ENCODE measurements at places on chromosomes 4 and X.

GRCh38 chr4:87521757-87522374, 7.3 kb downstream of the SPARCL1 start:
- DNase-seq, result no peak

DNA sequence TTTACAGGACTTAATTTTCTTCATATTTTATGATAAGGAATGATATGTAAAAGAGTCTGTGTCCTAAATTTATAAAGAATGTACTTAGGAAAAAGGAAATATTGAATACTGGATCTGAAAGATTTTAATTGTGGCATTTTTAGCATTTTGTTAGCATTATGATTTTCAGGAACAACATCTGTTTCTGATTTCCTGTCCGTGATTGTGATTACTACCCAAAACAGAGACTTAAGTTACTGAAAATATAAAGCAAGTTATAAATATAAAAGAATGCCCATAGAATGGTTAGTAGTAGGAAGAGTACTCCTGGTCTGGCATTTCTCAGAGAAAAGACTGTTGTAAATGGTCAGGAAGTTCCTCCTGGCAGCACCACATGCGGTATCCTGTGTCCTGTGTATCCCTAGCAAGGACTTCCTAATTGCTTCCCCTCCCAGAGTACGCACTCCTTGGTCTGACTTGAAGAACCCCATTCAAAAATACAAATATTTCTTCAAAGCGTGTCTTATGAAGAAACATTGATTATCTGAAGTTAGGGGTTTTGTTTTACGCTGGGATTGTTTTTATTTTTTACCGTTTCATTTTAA, 88.9 kb downstream of the RS1 start:
- DNase-seq, result no peak

DNA sequence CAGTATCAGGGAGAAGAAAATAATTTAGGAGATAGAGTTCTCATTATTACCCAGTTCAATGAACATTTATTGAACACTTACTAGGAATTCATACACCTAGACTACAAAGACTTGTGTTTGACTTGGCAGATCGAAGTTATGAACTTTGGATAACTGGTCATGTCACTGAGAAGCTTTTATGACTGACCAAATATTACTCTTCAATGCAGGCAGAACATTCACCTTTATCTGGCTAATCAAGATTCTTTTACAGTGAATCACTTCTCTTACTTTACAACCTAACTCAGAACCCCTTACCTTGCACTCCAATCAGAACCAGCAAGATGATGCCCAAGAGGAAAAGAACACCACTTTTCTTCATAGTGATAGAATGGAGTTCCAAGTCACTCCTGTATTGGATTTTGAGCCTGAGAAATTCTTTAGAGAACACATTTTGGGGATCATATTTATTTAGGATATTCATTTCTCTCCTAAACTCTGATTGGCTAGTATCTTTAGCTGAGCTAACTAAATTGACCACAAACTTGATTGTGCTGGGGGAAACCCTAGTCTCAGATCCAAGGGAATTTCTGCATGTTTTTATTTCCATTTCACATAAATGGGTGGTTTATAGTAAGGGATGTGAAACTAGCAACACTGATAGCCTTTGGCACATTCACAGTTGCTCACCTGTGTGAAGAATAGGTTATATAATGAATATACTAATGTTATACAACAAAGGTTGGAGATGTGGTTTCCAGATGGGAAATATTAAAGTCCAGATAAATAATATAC, at the start of gene CXCL9:
CXCL9 (minus strand) TSS at position 421 of the 774 bp plus-strand sequence; CDS start at position 361, 60 bp downstream.
- DNase-seq, result no peak

DNA sequence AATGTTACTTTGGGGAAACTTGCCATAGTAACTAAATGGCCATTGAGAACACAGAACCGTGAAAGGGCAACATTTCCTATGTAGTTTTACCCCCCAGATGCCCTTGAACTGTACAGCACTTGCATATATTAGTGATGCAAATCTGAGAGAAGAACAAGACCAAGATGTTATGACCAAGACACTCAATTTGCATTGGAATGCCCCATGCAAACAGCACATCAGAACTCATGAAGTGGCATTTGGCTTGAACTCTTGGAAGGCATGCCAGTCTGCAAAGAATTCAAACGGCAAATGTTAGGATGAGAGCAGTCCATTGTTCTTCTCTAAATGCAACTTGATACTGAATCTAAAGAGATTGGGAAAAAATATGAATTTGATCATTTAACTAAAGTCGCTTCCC, 139.4 kb upstream of the CXorf66 start:
- DNase-seq, result no peak

DNA sequence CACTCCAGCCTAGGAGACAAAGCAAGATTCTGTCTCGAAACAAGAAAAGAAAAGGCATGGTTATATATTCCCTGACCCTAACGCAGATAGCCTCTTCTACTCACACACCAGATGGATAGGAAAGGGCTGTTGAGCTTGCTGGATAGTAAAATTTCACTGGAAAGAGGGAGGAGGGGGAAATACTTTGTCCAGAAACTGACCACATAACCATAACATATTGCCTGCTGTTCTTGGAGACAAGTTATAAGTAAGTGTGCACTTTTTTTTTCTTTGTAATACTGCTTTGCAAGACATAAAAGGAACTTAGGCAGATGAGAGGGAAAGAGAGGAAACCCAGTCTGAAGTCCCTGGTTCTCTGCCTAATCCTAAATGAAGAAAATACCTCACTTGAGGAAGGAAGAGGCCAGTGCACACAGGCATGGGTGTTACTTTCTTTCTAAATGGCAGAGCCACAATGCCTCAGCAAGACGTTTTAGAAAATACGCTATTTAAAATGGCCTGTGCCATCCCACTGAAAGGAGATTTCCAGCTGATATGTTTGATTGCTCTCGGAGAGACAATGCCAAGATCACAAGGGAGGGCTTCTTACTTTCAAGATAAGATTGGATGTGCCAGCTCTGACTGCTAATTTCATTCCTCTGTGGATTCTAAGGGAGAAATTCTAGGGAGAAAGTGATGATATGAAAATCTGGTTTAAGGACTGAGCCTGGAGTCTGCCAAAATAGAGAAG, 140.6 kb downstream of the DCTD start:
- DNase-seq, result no peak

DNA sequence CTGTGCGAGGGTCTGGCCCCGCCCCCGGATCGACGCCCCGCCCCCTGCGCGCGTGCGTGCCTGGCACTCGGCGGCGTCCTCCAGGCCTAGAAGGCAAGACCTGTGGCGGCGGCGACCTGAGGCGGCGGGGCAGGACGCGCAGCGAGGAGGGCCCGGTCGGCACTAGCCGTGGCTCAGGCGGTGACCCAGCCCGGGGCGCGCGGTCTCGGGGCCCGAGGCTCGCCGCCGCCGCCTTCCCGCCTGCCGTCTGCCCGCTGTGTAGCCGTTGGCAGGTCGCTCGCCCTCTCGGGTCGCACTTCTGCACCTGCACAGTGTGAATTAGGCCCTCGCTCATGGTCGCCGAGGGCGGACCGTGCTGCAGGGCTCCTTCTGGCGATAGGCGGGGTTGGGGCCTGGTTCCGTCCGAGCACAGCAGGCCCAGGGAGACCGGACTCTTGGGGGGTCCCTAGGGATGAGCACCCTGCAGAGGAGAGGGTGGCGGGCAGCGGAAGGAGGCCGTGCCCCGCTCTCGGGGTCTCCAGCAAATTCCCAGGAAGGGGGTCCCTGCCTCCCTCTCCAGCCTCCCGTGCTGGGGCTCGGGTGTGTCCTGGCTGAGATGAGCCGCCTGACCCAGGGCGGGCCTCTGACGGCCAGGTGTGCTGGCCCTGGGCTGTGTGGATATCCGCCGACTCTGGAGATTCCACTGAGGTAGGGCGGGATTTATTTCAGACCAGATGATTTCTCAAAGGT, 557 bp upstream of the FAM53A start:
- DNase-seq, result no peak

DNA sequence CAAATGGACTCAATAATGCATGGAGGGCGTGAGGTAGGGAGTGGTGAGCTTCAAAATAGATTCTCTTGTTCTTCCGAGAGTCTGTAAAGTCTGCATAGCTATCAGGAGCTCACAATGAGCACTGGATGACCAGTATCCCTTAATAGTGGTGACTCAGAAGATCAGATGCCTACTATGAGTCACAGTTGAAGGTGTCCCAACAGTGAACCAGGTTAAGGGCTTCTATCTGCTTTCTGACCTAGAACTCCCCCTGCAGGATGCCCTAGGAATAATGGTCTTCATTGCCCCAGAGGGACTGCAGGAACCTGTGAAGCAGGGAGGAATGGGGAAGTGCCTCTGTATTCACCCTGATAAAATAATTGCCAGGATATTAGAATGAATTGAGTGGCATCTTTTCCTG, 22.1 kb downstream of the DGKK start:
- no peak for DNase-seq

GRCh38 chrX:44224760-44225159, 118.7 kb downstream of the EFHC2 start:
- no peak for DNase-seq

DNA sequence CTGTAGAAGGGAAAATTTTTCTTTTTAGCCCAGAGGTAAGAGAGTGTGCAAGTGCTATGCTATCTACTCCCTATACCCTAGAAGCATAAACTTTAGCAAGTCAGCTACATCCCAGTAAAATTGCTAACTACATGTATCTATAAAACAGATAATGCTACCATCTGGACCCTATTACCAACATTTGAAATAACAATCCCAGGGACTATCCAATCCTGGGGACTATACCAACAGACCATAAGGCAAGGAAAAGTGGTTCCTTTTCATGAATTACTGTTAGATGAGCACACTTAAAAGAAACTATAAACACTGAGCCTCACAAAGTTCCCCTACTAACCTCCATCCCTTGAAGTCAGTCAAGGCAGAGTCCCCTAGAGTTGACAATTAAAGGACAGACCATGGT, 213.6 kb upstream of the VEGFC start:
- no peak for DNase-seq

GRCh38 chr4:14028862-14029261, 401.3 kb upstream of the BOD1L1 start:
- DNase-seq, result no peak

- no peak for DNase-seq
Observed at GRCh38 chr4:159052315-159052714, 50.6 kb upstream of the RAPGEF2 start.

GRCh38 chrX:21926116-21926515, 14.4 kb upstream of the SMS start:
- no peak for DNase-seq
